ENCODE measurements at places on chromosomes 7 and 10.

DNA sequence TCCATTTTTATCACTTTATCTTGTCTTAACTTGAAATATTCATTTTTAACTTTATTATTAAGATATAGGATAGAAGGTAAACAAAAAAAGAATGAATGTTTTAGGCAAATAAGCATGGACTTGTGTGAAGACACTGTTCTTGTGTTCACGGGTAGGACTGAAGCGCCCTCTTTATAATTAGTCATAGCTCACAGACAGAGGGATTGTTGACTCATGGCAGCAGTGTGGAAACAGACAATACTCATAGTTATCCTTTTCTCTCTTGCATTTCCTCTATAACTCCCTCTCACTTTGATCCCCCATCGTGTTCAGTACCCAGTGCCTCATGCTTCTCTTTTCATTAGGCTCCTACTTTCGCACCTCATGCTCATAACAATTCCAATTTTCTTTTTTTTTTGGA is 731.8 kb downstream of the PHTF2 start:
- no peak for DNase-seq

DNA sequence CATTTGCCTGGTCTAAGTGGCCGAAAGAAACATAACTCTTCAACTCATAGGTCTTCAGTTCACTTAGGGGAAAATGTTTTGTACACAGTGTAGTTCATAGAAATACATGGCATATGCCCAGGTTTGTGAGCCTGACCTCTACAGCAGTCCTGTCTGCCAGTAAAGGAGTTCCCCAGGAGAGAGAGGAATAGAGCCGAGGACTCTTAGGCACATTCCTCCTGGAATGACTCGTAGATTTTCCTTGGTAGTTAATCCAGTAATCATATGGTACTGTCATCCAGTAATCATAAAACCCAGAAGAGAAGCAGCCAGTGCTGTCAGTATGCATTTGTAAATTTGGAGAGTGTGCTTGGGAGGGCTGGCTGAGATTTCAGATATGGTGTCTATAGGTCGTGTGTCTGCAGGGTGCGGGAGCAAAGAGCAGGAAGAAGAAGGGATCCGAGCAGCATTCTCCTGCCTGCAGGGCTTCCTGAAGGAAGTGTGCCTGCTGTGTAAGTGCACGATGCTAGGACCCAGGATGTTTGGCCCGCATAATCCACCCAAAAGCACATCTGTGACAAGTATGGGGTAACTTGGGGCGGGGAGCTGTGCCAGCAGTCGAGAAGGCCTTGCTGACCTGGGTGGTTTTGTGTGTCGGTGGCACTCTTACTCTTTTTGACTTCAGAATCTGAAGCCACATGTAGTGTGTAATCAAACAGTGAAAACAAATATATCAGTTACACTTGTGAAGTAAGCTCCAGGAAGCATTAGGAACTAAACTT is 13.9 kb downstream of the EIF4H start:
- DNase-seq: no peak

DNA sequence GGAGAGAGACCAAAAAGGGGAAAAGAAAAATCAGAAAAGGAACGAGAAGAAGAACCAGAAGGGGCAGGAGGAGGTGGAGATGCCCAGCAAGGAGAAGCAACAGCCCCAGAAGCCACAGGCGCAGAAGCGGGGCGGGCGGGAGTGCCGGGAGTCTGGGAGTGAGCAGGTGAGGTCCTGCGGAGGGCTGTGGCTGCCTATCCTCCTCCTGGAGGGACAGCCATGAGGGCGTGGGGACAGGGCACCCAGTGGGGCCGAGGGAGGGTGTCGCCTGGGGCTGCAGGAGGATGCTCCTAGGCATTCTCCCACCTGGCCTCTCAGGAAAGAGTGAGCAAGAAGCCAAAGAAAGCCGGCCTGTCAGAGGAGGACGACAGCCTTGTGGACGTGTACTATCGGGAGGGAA is 11.8 kb downstream of the CALHM2 start:
- DNase-seq: no peak

- DNase-seq: no peak
Observed at GRCh38 chr10:69673521-69673920, 43.5 kb downstream of the FAM241B start.

DNA sequence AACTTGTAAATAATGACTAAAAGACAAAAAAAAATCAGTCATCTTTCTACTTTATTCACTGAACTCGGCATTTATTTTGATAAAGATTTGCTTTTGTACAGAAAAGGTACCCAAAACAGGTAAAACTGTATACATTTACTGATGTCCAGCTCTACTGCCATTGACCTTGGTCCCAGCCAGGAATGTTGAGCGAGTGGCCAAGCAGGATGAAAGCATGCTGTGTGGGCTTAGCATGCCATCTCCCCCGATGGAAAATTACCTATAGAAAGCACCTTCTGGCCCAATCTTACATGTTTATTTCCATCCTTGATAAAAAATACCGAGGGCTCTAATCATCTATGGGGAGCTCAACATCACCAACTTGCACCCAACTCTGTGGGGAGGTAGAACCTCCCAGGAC is 6.8 kb downstream of the PARD3 start:
- DNase-seq: no peak

GRCh38 chr7:39757604-39758003 is 134.2 kb downstream of the RALA start:
- no peak for DNase-seq

DNA sequence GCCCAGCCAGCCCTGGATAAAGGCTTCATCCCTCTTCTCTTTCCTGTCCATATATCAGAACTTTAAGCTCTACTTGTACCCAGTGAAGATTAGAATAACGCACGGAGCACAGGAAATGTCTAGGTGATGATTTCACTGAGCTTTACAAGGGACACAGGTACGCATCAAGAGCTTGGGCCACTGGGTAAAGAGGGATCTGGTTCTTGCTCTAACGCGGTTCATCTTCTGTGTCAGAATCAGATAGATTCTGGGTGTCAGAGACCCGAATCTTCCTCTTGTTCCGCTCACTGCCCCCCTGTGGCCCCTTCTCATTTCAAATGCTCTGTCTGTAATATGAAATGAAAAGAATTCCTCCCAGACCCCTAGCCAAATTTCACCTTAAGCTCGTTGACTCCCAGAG is 24.7 kb downstream of the IL2RA start:
- no peak for DNase-seq

All from NT2/D1 (cell line).